ENCODE measurements at places on chromosomes 2 and 18.
A peak's percentile ranks its signal among the peaks of the same experiment; 100 is the strongest.

DNA sequence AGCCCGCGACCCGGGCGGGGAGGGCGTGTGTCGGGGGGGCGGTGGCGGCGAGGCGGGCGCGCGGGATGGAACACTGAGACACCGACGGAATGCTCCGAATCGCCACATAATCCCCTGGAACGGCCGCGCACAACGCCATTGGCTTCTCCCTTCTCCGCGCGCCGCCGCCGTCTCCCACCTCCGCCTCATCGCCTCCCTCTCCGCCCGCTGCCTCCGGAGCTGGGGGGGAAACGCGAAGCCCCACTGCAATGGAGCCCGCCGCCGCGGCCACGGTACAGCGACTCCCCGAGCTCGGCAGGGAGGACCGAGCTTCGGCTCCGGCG is at the start of gene PHLPP1:
TSS of gene PHLPP1 (plus strand) at position 106 of the 323 bp plus-strand sequence. CDS start at position 249, 143 bp downstream.
- no peaks in the 10 kb centered on the region for H3K27me3 ChIP-seq
- H3K27ac ChIP-seq: peak within 1 kb of the TSS; percentile 87
- H3K4me3 ChIP-seq: peak within 1 kb of the TSS; percentile 87

GRCh38 chr2:151756820-151757219 is 22.5 kb upstream of the NEB start:
- no peaks in the 10 kb centered on the region for H3K36me3 ChIP-seq
- no peak overlapping the region for H3K27ac ChIP-seq
- H3K27me3 ChIP-seq: no peaks in the 10 kb centered on the region
- H3K4me3 ChIP-seq: no peak overlapping the region
- peaks cover 5% of the 10 kb centered on the region for H3K4me1 ChIP-seq

GRCh38 chr18:24397131-24397693 is 412 bp downstream of the OSBPL1A start:
- no peaks in the 10 kb centered on the region for H3K36me3 ChIP-seq
- peak overlapping the region; percentile 87 for H3K4me3 ChIP-seq
- no peaks in the 10 kb centered on the region for H3K27me3 ChIP-seq
- H3K4me1 ChIP-seq: peaks cover 14% of the 10 kb centered on the region
- ATAC-seq: peak; percentile 36

GRCh38 chr2:170525566-170525900 is 189.6 kb upstream of the SP5 start:
- no peaks in the 10 kb centered on the region for H3K4me1 ChIP-seq
- no peaks in the 10 kb centered on the region for H3K36me3 ChIP-seq
- ATAC-seq: no peak
- H3K27ac ChIP-seq: no peak overlapping the region
- H3K4me3 ChIP-seq: no peak overlapping the region

DNA sequence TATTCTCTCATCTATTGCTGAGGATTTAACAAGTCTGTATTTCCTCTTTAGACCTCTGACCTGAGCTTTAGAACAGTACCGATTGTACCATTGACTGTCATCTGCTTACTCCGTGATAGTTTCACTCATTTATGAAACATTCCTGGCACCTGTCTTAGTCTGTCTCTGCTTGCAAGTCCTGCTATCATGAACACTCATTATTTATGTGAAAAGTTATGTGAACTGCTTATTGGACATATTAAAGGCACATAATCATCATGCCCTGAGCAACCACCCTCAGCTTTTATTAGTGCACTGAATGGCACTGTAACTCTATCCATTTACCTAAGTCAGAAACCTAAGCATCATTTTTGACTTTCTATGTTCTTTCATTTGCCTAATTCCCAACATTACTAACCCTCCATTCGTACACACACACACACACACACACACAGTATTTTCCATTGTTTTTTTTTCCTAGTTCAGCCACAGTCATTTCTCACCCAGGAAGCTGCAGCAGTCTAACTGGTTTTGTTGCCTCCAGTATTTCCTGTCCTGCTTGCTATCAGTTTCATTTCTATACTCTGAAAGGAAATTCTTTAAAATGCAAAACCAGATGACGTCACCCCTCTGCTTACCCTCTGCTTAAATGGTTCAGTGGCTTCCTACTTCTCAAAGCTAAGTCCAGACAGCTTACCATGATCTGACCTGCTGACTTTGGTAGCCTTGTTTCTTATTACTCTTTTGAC is 146.1 kb downstream of the HAUS1 start:
- peak overlapping the region; percentile 80 for H3K4me3 ChIP-seq
- ATAC-seq: peak; percentile 95
- H3K36me3 ChIP-seq: peaks cover 42% of the 10 kb centered on the region

GRCh38 chr2:216535454-216535995 is 36.9 kb downstream of the RPL37A start:
- H3K36me3 ChIP-seq: no peaks in the 10 kb centered on the region
- H3K4me3 ChIP-seq: no peak overlapping the region
- H3K27ac ChIP-seq: no peak overlapping the region
- no peak for ATAC-seq
- no peaks in the 10 kb centered on the region for H3K4me1 ChIP-seq

- H3K27ac ChIP-seq: no peak overlapping the region
- H3K36me3 ChIP-seq: peaks cover 34% of the 10 kb centered on the region
- H3K4me3 ChIP-seq: no peak overlapping the region
- no peaks in the 10 kb centered on the region for H3K27me3 ChIP-seq
These were observed 74.1 kb downstream of the EML4 start for GRCh38 chr2:42243297-42243696.

- peaks cover 55% of the 10 kb centered on the region for H3K36me3 ChIP-seq
- H3K27me3 ChIP-seq: no peaks in the 10 kb centered on the region
- peak overlapping the region; percentile 98 for H3K4me3 ChIP-seq
- no peak for ATAC-seq
- H3K27ac ChIP-seq: peak overlapping the region; percentile 94
These were observed 1.1 kb downstream of the PDIA6 start for GRCh38 chr2:10811517-10811916.

- H3K4me3 ChIP-seq: no peak overlapping the region
- no peak for ATAC-seq
- H3K27ac ChIP-seq: no peak overlapping the region
- H3K36me3 ChIP-seq: no peaks in the 10 kb centered on the region
- no peaks in the 10 kb centered on the region for H3K4me1 ChIP-seq
- H3K27me3 ChIP-seq: no peaks in the 10 kb centered on the region
These were observed 213.9 kb upstream of the MAP2 start for GRCh38 chr2:209209943-209210342.

GRCh38 chr2:191696001-191696400 is 18.1 kb downstream of the NABP1 start:
- no peaks in the 10 kb centered on the region for H3K27me3 ChIP-seq
- peak overlapping the region; percentile 20 for H3K27ac ChIP-seq
- H3K4me1 ChIP-seq: peaks cover 6% of the 10 kb centered on the region
- H3K36me3 ChIP-seq: peaks cover 47% of the 10 kb centered on the region
- ATAC-seq: no peak
- H3K4me3 ChIP-seq: no peak overlapping the region

- H3K27me3 ChIP-seq: peaks cover 7% of the 10 kb centered on the region
- no peaks in the 10 kb centered on the region for H3K36me3 ChIP-seq
- H3K4me1 ChIP-seq: no peaks in the 10 kb centered on the region
- no peak overlapping the region for H3K27ac ChIP-seq
- no peak for ATAC-seq
These were observed 89.4 kb upstream of the APCDD1 start for GRCh38 chr18:10365021-10365500.

DNA sequence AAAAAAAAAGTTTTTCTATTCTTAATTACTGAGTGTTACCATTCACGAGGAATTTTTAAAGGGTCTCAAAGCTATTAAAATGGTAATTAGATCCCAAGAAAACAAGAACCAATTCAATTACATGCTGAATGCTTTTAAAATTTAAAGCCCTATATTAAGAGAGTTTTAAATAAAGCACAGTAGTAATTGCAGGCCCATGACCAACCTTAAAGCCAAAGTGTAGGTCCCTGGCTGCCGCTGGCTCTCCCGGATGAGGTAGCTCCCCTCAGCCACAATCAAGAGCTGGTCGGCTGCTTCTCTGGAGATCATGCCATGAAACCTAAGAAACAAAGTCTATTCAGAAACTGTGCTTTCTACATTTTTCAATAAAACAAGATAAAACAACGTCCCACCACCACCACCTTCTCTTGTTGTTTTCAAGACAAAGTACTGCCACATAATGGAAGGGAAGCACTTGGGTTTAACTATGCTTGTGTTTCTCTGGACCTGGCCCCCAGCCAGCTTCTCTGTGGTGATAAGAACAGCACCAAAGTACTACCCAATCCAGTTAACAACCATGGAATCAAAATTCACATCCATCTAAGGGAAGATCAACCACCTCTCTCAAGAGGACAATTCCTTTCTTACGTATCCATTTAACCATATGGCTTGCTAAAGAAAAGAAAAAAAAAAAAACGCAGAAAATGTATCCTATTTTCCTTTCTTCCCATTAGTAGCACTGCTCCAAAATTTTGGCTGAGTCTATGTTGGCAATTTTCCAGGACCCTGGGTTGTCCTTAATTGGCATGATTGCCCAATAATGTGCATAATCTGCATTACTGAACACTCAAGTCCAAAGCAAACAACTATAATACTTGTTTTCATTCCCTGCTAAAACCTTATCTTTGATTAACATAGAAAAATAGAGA is 90.1 kb downstream of the CHN1 start:
- ATAC-seq: no peak
- no peak overlapping the region for H3K27ac ChIP-seq
- no peaks in the 10 kb centered on the region for H3K27me3 ChIP-seq
- H3K36me3 ChIP-seq: no peaks in the 10 kb centered on the region
- no peak overlapping the region for H3K4me3 ChIP-seq

DNA sequence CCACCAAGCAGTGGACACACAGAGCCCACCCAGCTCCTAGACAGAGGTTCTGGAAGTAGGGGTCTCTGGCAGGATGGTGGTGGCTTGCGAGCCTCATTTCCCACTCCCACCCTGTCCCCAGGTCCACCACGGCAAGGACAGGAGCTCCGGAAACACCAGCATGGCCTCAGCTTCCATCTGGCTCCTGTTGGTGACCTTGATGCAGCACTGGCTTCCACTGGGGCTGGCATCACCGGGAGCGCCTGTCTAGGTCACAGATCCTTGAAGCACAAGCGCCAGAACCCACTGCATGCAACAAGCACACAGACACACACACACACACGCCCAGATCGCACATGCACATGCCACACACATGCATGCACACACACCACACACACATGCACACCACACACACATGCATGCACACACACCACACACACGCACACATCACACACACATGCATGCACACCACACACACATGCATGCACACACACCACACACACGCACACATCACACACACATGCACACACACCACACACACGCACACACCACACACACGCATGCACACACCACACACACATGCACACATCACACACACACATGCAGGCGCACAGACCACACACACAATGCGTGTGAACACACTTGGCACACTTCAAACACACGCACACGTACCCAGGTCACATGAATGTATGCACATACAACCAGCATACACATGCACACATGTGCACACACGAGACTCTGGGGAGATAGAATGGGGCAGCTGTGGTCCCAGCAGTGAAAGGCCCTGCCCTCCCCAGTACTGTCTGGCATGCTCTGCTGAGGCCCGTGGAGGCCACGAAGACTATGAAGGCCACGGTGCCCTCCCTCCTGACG is 63.7 kb downstream of the TWIST2 start:
- ATAC-seq: no peak
- no peak overlapping the region for H3K27ac ChIP-seq
- peaks cover 9% of the 10 kb centered on the region for H3K27me3 ChIP-seq
- no peaks in the 10 kb centered on the region for H3K4me1 ChIP-seq
- H3K4me3 ChIP-seq: no peak overlapping the region

GRCh38 chr2:241636182-241637017 is 558 bp downstream of the THAP4 start:
- ATAC-seq: peak; percentile 43
- H3K36me3 ChIP-seq: peaks cover 70% of the 10 kb centered on the region
- peak overlapping the region; percentile 83 for H3K4me3 ChIP-seq
- H3K27me3 ChIP-seq: no peaks in the 10 kb centered on the region

DNA sequence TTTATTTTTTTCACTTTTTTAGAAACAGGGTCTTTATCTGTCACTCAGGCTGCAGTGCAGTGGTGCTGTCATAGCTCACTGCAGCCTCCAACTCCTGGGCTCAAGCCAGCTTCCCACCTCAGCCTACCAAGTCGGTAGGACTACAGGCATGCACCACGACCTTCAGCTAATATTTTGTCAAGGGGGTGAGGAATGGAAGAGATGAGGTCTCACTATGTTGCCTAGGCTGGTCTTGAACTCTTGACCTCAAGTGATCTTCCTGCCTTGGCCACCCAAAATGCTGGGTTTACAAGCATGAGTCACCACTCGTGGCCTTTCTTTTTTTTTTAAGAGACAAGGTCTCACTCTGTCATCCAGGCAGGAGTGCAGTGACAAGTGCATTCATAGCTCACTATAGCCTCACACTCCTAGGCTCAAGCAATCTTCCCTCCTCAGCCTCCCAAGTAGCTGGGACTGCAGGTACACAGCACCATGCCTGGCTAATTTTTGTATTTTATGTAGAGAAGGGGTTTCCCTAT is 13.4 kb downstream of the PPP1R7 start:
- peaks cover 95% of the 10 kb centered on the region for H3K36me3 ChIP-seq
- no peaks in the 10 kb centered on the region for H3K4me1 ChIP-seq
- H3K27me3 ChIP-seq: no peaks in the 10 kb centered on the region
- ATAC-seq: peak; percentile 43

DNA sequence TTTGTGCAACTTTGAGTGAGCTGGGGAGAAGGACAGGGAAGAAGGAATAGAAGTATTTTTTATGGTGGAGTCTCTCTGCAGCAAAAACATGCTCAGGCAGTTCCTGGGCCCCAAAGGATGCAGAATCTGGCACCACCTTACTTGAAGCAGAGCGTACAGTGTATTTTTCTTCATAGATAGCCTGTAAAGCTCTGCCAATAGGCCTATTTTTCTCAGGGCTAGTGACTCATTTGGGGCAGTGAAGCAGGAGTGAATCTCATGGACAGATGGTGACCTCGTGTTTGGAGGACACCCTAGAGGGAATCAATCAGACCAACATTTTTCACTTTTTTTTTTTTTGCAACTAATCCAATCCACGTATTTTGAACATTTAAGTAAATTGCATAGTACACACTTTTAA is 268.1 kb upstream of the CXCR4 start:
- no peak overlapping the region for H3K4me3 ChIP-seq
- H3K4me1 ChIP-seq: peaks cover 36% of the 10 kb centered on the region
- H3K36me3 ChIP-seq: peaks cover 6% of the 10 kb centered on the region
- H3K27me3 ChIP-seq: no peaks in the 10 kb centered on the region
- ATAC-seq: no peak

- ATAC-seq: no peak
- H3K36me3 ChIP-seq: no peaks in the 10 kb centered on the region
- peaks cover 14% of the 10 kb centered on the region for H3K4me1 ChIP-seq
- no peaks in the 10 kb centered on the region for H3K27me3 ChIP-seq
These were observed 95.4 kb downstream of the PRKCE start for GRCh38 chr2:45746888-45747287.

GRCh38 chr18:261398-262073 is 6.3 kb downstream of the THOC1 start:
- H3K4me3 ChIP-seq: no peak overlapping the region
- peaks cover 11% of the 10 kb centered on the region for H3K4me1 ChIP-seq
- H3K36me3 ChIP-seq: peaks cover 95% of the 10 kb centered on the region
- no peak for ATAC-seq
- H3K27ac ChIP-seq: no peak overlapping the region

DNA sequence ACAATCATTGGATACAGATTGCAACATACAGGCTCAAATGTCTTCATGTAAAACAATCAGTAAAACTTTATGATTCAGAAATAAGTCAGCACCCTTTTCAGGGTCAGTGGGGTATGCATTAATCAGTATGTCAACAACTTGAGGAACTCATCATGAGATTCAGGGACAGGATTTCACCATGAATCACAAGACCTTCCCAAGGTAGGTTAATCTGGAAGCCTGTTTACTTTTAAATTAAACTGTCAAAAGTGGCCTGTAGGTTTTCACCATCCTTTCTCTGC is 104.8 kb downstream of the SP100 start:
- H3K27me3 ChIP-seq: no peaks in the 10 kb centered on the region
- no peak for ATAC-seq
- no peak overlapping the region for H3K27ac ChIP-seq
- no peak overlapping the region for H3K4me3 ChIP-seq

Measured in activated T-helper 17 cell treated with anti-CD3 and anti-CD28 coated beads, Interleukin-2, amount 50 U/mL, for 72 hours (primary cell).